Epithelial cell of esophagus (primary cell): ENCODE measurements at places on chromosomes 4 and X.

GRCh38 chr4:155759372-155760252 is 791 bp downstream of the GUCY1B1 start:
- DNase-seq: peak; percentile 29

DNA sequence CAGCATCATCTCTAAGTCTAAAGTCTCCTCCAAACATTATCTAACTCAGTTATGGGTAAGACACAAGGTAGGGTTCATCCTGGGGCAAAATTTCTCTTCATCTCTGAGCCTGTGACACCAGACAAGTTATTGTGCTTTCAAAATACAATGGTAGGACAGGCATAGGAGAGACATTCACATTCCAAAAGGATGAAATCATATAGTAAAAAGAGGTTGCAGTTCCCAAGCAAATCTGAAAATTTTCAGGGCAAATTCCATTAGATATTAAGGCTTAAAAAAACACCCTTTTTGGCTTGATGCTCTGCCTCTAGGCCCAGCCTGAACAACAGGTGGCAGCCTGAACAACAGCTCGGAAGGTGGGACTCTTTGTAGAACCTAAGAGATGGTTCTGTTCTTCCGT is 448.3 kb upstream of the SLIT2 start:
- DNase-seq: no peak

- no peak for DNase-seq
Measured at GRCh38 chr4:71110499-71110898, 117.0 kb downstream of the DCK start.

DNA sequence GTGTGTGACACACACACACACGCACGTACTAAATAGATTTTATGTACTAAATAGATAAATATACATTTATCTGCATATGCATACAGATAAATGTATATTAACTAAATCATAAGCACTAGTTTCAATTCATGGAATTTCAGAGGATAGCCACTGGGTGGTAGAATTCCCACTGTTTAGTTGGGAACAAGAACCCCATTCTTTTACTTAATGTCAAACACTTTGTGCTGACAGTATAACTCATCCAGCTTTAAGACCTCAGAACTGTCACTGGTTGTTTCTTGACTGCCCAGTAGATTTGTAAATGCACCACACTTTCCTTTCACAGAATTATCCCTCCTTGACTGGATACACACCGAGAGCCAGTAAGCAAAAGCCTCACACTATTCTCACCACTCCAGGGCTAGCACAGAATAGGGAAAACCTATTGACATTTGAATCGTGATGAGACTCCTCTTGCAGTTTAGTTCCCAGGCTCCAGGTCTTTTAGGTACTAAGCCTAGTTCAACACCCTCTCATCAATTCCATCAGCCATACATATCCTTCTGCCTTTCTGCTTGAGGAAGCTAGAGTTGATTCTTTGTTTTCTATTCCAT is 32.4 kb downstream of the PPARGC1A start:
- DNase-seq: peak; percentile 34

GRCh38 chr4:107856901-107857300 is 32.2 kb downstream of the SGMS2 start:
- DNase-seq: no peak

DNA sequence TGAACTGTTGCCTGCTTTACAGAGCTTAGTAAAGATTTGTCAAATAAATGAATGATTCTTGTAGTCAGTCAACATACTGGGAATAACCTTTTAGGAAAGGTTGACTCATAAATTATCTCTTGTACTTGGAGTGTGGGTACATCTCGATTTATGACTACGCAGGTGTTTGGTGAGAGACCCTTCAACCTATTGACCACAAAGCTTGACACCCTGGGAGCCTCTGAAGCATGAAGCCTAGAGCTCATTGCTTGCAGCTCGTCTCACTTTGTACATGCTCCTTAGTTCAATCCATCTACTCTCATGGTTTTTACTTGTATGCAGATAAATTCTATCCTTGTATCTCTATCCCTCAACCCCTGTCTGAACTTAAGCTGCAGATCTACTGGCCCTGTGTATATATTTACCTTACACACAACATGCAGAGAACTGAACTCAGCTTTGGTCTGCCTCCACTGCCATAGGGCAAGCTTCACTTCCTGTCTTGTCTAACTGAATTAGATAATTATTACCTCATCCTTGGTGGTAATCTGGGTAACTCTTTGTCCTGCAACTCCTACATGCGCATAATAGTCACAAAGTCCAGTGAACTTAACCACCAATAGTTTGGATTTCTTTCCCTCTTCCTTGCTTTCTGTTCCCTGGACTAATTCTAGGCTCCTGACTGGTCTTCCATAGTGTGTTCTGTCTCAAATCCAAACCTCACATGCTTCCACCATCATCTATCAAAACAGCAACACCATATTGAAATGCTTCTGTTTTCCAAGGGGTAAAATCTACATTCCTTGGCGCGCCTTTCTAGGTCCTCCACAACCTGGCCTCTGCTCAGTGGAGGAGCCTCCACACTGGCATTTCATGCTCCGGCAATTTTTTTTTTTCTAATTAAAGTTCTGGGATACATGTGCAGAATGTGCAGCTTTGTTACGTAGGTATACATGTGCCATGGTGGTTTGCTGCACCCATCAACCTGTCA is 32.2 kb upstream of the FAT1 start:
- DNase-seq: no peak

GRCh38 chr4:126404549-126404948 is 1089.8 kb downstream of the FAT4 start:
- peak; percentile 89 for DNase-seq

DNA sequence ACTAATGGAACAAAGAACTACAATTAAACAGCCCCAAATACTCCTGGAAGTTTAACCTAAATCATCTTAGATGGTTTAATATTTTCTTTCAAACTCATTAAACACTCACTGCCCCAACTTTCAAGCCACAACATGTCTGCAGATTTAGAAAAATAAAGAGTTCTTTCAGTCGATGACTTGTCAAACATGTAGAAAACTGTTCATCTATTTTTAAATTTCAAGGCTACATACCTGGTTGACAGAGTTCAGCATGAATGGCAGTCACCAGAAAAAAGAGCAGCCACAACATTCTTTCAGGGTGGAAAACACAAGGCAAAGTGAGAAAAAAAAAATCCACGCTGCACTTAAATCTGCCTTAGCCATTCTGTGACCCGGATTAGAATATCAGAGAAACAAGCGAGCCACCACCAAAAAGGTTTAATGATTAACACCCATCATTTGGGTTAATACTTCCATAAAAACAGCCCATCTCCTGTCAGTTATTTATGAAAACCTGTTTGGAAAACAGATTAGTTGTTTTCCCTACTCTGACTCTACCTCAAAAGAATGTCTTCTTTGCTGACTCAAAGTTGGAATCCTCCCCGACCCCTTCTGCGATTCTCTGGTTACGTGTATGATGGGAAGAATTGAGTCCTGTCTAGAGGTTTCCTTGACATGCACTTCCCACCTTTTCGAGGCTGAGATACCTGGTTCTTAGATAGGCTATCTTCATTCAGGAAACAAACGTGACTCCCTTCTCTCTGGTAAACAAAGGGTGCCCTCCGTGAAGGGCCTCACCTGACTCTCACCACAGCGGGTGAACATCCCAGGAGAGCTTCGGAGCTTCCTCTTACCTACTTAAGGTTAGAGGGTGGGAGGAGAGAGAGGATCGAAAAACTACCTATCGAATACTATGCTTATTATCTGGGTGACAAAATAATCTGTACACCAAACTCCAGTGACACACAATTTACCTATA is at the start of gene CLTRN:
CLTRN (minus strand) TSS at position 319 of the 958 bp plus-strand sequence; CDS start at position 289, 30 bp downstream.
- peak; percentile 71 for DNase-seq

- DNase-seq: no peak
Measured at GRCh38 chrX:123350226-123350625, 166.1 kb downstream of the GRIA3 start.

GRCh38 chr4:43132010-43132582 is 239.6 kb downstream of the GRXCR1 start:
- peak; percentile 72 for DNase-seq

- DNase-seq: no peak
Measured at GRCh38 chr4:145912376-145912775, 26.2 kb downstream of the ZNF827 start.

DNA sequence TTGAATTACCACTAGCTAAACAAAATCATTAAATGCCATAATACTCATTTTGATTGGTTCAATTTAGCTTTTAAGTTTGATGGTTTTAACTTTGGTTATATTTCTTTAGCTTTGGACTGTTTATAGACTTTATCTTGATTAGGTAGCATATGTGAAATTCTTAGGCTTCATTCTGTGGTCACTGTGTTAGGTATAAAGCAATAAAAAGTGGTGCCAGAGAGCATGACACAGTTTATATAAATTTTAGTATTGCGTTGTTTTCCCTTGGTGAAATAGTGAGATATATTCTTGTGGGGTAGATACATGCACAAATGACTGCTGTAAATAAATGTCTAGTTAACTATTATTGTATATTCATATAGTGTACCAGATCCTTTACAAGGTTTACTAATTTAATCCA is 474.2 kb upstream of the GRID2 start:
- DNase-seq: no peak

GRCh38 chr4:67762086-67762485 is 7.9 kb upstream of the GNRHR start:
- DNase-seq: no peak

GRCh38 chr4:146582864-146583263 is 55.8 kb upstream of the POU4F2 start:
- DNase-seq: peak; percentile 30

- DNase-seq: no peak
Measured at GRCh38 chr4:105996845-105997244, 101.6 kb downstream of the NPNT start.

DNA sequence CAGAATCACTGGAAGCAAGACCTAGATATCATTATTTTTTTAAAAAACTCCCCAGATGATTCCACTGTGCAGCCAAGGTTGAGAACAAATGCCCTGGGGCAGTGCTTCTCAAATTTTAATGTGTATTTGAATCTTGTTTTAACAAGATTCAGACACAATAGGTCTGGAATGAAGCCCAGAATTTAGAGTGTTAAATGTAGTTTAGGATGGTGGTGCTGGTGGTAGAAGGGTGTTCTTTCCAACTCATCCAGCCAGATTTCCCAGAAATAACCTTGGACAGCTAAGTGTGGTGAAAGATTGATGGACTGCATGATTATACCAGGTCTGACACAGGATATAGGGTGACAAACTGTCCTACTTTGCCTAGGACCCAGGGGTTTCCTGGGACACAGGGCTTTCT is 120.1 kb upstream of the MED14 start:
- peak; percentile 70 for DNase-seq

DNA sequence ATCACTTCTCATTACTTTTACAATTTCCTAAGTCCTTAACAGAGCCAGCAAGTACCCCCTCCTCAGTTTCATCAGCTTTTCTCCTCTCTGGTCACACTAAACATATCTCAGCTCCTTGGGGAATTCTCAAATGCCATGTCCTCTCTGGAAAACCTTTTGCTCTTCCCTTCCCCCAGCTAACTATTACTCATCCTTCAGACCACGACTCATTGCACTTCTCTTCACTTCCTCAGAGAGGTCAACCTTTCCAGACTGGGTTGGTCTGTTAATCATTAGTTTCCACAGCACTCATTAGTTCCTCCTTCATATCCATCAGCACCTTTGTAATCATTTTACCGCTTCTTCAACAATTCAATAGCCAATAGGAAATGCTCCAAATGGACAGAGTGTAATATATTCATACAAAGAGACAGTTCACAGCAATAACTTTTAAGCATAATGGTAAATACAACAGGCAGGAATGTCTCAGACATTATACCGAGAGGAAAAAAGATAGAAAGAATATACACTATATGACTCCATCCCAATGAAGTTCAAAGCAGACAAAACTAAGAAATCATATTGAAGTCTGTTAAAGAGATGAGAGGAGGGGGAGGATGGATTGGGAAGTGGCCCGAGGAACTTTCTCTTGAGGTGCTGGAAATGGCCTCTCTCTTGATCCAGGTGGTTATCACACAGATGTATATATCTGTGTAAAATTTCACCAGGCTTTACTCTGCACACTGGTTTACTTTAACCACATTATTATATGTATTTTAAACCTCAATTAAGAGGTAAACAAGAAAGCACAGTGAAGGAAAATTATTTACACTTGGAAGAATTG is 39.6 kb downstream of the DDX60L start:
- peak; percentile 67 for DNase-seq

DNA sequence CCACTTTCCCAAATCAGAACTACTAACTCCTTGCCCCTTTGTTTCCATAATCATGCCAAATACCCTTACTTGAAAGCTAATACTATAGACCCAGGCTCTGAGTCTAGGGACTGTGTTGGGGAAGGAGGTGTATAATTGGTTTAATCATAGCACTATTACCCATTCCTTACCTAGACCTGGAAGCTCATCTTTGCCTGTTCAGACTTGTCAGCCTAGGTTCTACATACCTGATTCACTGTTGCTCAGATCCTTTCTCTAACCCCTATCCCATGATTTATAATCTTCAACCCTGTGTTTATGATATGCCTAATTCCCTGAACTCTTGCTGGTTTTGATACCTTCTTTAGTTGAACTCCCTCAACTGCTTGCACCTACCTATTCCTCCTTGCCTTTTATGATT is 123.1 kb upstream of the GRIA3 start:
- DNase-seq: peak; percentile 78

DNA sequence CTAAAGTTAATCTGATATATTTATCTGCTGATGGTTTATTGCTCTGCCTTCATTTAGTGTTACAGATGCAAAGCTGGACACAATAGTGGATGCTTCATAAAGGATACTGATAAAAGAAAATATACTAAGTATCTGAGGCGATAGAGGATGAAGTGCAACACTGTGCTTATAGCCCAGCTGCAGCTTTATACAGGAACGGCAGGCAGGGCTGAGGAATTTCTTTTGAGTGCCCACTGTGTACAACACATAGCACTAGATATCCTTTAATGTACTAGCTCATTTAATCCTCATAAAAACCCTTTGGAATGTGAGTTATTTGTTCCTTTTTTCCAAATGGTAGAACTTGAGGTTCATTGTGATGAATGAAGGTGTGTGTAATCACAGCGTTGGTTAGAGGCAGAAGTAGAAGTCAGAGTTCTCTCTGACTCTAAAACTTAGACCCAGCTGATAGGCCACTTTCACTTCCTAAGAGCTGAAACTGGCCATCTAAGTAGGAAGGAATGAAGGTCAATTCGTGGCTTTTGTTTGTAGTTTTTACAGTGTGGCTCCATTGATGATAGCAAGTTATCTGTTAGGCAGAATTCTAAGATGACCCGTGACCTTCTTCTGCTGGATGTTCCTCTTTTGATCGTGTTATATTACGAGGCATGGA is 138.0 kb downstream of the VEGFC start:
- no peak for DNase-seq

- DNase-seq: peak; percentile 76
Measured at GRCh38 chr4:2330091-2331042, 68.5 kb upstream of the MXD4 start.

DNA sequence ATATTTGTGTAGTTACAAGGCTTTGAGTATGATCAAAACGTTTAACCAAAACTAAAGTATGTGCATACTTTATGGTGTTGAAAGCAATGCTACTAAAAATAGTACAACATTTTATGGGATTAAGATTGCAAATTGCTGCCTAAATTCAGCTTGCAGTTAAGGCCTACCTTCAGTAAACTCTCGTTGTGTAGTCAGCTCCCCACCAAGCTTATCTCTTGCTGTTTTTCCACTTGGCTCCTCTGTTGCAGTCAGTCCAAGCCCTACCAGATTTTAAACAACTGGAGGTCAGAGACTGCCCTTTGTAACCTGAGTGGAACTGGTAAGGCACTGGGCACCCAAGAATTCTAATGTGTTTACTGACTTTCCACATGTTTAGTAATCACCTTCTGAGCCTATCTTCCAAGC is 25.7 kb downstream of the AFF1 start:
- no peak for DNase-seq
